Stimulated activated naive CD4-positive, alpha-beta T cell (primary cell): ENCODE measurements at places on chromosomes 2 and 18.

- DNase-seq = no peak
Measured at GRCh38 chr18:58640891-58641610, 12.2 kb upstream of the ALPK2 start.

GRCh38 chr18:13336841-13337240, 118.3 kb downstream of the LDLRAD4 start:
- DNase-seq = no peak

- no peak for DNase-seq
Measured at GRCh38 chr18:30870466-30870865, 172.1 kb downstream of the DSC3 start.

GRCh38 chr2:77538031-77538430, 15.9 kb upstream of the LRRTM4 start:
- no peak for DNase-seq

DNA sequence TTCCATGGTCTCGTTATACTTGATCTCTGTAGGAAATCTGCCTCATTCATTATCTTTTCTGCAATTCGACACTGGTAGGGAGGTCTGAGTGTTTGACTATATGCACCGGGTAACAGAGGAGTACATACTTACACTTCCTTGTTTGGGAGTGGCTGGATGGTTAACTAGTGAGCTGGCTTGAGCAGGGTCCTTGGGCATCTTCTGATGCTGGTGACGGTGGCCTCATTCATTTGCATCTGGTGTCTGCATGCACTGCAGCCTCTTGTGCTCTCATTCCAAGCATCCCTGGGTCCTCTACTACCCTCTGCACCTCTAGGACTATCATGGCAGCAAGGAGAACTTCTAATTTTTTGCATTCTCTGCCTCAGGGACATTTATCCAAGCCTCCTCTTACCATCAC, 100.0 kb upstream of the TCF4 start:
- no peak for DNase-seq

DNA sequence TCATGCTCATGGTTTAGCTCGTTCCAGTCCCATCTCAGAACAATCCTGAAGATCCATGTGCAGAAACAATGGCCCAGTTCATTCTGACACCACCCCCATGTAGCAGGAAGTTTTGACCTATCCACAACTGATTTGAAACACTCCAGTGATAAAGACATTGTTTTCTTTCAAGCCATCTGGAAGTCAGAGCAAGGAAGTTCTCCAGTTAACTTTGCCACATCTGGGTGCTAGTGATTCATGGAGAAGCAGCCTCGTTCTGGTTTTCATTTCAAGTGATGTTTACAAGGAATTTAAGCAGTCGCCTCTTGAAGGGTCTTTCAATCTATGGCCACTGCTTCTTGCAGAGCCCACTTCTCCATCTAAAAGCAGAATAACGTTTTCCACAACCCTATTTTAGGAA, 36.6 kb upstream of the TWIST2 start:
- DNase-seq = no peak

DNA sequence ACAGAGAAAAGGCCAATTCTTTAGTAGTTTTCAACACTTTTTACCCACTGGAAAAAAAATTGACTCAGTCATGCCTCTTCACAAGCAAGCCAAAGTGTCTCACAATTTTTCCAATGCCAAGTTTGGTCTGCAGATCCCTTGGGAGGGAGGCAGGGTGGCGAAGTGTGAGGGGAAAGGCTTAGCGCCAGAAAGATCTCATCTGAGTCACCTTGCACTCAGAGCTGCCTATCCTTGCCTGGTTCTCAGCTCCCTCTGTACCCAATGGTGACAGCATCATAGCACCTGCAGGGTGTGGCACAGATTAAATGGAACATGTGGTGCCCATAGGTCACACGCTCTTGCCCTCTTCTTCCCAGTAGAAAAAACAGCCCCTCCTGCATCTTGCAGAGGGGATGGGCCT, 55.2 kb upstream of the GYPC start:
- no peak for DNase-seq

GRCh38 chr2:170823088-170823897, 6.6 kb downstream of the GAD1 start:
- no peak for DNase-seq

GRCh38 chr2:199431746-199432213, 26.0 kb downstream of the SATB2 start:
- DNase-seq = no peak

- DNase-seq = no peak
Measured at GRCh38 chr2:23614701-23615100, 229.7 kb downstream of the KLHL29 start.

- no peak for DNase-seq
Measured at GRCh38 chr18:68284236-68284780, 430.6 kb downstream of the TMX3 start.

GRCh38 chr2:128495996-128496547, 177.4 kb upstream of the HS6ST1 start:
- DNase-seq = no peak

GRCh38 chr2:152372438-152372984, 37.5 kb downstream of the FMNL2 start:
- DNase-seq = no peak

DNA sequence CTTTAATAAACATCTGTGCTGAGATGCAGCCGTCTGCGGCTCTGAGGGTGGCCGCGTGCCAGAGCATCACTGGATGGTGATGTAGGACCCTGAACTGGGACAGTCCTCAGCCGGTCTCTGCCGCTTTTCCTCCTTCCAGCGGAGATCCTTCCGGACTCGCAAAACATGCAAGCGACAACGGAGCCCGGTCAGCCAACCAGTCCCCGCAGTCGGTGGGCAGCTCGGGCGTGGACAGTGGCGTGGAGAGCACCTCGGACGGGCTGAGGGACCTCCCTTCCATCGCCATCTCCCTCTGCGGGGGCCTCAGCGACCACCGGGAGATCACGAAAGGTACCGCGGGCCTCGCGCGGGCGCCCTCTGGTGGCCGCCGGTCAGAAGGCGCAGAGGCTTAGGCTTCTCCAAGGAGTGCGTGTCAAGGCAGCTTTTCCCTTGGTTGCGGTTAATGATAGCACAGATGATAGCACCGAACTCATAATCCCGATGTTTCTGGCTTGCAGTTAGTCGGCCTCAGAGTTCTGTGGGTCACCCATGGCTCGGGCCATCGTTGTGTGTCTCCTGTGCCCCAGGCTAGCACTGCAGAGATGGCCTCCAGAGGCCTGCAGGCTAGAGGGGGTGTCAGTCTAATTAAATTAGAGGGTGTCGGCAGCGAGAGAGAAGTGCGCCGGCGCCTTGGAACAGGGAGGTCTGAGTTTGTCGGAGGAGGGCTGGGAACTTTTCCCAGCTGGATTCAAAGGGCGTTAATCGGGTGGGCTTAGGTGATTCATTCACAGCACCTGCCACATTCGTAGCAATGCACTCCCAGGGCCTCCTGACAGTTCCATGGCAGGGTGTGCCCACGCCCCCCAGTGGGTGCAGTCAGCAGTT, 38.5 kb downstream of the LPIN1 start:
- DNase-seq = peak; percentile 19

- no peak for DNase-seq
Measured at GRCh38 chr2:74292751-74293150, 50.5 kb downstream of the SLC4A5 start.

DNA sequence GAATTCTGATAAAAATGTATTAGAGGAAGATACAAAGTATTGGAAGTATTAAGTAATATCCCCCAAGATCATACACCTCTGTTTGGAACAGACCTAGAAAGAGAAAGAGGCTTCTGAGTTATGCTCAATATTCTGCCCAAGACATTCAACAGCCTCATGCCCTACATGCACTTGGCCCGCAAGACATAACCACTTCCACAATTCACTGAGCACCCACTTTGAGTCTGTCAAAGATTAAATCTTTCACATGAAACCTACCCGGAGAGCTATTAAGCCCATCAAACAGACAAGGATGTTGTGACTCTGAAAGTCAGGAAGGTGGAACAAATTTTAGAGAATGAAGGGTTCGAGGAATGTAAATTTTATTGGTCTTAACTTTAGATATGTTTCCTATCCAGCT, 344.7 kb upstream of the SYT4 start:
- no peak for DNase-seq

DNA sequence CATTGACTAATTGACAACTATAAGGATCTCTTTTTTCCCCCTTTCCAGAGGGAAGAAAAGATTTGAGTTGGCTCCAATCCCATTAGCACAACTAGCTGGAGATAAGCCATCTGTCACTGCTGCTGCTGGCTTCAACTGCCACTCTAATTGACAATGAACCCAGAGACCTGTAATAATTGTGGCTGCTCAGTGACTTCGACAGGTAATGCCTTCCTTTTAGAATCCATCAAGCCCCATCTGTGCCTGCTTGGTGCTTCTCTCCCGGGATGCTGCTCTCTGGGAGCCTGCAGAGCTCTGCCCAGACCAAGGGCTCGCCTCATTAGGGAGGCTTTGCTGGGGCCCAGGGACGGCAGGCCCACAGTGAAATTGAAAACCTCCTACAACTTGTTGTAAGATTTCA, 376.7 kb upstream of the SOX11 start:
- DNase-seq = no peak

DNA sequence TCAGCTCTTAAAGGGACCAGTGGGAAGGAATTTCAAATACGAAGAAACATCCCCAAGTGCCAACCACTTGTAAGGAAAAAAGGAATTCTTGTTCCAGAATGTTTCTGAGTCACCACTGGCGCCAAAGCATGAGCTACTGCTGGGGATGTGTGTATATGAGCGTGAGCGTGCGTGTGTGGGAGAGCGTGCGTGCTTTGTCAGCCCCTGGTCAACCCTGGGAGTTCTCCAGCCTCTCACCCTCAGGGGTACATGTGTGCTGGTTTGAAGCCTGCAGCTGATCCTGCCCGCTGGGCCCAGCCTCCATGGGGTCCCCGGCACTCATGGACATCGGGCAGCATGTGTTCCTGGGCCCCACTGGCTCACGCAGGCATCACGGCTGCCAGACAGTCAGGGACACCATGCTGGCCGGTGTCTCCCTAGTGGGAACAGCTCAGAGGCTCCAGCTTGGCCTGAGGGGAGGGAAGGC, 17.1 kb downstream of the HS6ST1 start:
- no peak for DNase-seq

DNA sequence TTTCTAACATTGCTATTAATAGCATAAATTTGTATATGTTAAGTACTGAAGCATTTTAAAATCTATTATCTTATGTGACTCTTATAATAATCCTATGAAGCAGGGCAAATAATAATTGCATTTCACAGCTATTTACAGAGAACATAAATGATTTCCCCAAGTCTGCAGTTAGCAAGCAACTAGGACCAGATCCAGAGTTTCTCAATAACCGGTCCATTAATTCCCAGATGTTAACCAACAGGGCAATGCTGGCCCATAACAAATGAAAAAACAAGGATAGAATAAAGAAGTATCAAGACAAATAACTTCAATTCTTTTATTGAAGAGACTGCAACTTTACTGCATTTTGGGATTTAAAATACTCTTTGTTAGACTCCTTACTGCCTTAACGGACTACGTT, 91.7 kb upstream of the SPTBN1 start:
- DNase-seq = no peak

- DNase-seq = no peak
Measured at GRCh38 chr2:104938231-104938941, 84.5 kb downstream of the POU3F3 start.

DNA sequence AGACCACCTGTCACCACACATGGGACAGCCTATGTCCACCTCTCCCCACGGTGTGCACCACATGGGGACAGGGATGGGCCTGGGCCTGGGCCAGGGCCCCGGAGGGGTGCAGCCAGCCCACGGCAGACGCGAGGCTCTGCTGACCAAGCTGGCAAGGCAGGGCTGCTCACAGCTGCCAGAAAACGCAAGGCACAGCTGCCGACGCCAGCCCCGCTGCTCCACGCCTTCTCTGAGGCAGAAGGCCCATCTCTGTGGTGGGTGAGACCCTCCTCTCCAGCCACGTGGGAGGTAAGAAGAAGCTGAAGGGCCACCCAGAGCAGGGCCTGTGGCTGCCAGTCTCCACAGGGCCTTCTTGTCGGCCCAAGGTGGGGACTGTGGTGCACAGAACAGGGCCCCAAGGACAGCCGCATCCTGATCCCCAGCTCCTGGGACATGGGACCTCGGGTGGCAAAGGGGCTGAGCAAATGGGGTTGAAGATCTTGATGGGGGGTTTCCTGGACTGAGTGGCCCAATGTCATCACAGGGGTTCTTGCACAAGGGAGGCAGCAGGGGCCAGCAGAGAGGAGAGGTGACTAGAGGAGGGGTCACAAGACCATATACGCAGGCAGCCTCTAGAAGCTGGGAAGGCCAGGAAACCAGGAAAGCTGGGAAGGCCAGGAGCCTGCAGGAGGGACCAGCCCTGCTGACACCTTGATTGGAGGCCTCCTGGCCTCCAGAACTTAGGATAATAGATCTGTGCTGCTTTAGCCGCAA, 72.3 kb downstream of the NDUFA10 start:
- no peak for DNase-seq

- no peak for DNase-seq
Measured at GRCh38 chr18:37854396-37854795, 288.8 kb upstream of the CELF4 start.

DNA sequence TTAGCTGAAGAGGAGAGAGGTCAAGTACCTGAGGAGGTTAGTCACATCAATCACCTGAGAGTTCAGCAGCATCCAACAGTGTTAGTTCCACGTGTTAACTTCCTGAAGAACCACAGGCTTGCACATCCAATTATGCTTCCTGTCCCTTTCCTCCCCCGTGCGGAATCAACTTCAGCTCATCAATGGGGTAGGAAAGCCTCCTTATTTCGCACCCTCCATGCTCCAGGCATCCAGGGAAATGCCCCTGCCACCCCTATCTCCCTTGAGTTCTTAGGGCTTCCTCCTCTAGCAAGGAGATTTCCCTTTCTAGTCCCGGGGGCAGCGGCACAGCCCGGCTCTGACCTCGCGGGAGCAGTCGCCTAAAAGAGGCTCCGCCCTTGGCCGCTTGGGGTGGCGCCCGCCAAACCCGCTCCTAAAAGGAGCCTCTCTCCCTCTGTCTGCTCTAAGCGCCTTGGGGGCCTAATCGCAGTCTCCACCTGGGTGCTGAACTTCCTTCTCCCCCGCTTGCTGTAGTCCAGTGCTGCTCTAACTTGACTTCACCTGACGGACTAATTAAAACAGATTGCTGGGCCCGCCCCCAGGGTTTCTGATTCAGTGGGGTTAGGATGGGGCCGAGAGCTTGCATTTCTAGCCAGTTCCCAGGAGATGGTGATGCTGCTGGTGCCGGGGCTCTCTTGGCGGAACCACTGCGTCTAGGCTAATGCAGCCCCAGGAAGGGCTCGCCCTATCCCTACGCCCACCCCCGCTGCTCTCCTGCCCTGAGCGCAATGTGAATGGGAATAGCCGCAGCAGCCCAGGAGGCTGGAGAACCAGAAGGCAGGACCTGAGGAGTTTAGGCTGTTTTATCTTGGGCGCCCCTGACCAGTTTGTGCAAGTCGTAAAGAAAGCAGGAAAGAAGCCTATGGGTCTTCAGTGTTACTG, 3.4 kb upstream of the TET3 start:
- peak; percentile 39 for DNase-seq

DNA sequence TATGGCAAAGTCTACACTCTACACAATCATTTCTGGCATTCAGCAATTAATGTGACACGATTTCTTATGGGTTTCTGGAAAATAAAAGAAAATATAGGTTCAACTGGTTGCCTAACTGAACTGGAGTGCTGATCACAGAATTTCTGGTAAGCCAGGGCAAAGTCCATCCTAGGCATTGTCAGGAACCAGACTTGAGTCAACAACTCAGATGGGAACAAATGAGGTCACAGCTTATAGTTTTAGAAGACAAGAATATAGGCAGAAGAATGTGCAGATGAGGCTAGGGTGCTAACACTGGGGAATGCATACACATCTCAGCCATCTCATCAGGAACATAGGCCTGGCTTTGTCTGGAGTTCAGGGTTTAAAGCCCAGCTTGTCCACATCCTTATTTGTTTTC, 317.2 kb upstream of the ID2 start:
- DNase-seq = no peak

GRCh38 chr2:122530814-122531213, 775.4 kb downstream of the TSN start:
- no peak for DNase-seq

GRCh38 chr2:239951825-239952224, 73.3 kb downstream of the NDUFA10 start:
- no peak for DNase-seq
